ENCODE measurements at places on chromosomes 5 and 9.

DNA sequence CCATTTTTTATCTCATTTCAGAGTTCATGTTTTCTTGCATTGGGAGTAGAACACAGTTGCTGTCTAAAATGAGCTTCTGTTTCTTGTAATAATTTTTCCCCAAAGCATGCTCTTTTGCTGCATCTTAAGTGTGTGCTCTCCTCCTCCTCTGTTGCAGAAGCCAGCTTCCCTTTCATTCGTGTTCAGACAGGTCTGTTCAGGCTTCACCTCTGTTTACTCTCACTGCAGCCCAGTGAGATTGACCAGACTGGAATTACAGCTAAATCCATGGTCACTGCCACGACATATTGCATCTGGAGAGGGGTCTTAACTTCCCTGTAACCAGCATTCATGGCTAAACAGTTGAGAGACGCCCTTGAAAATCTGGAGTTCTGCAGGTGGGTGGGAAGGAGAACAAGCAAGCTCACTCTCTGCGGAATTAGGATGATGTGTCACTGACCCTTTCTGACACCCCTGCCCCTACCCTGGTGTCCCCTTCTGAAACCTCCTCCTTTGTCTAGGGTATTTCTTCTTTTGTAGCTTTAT, 223.2 kb downstream of the FSTL4 start:
- DNase-seq = no peak

DNA sequence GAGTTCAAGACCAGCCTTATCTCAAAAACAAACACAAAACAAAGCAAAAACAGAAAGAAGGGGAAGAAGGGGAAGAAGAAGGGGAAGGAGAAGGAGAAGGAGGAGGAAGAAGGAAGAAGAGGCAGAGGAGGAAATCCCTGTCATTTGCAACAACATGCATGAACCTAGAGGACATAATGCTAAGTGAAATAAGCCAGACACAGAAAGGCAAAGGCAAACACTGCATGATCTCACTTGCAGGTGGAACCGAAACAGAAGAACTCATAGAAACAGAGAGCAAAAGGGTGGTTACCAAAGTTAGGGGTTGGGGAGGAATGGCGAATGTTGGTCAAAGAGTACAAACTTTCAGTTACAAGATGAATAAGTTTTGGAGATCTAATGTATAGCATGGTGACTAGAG, 135.4 kb downstream of the UGCG start:
- DNase-seq = no peak

DNA sequence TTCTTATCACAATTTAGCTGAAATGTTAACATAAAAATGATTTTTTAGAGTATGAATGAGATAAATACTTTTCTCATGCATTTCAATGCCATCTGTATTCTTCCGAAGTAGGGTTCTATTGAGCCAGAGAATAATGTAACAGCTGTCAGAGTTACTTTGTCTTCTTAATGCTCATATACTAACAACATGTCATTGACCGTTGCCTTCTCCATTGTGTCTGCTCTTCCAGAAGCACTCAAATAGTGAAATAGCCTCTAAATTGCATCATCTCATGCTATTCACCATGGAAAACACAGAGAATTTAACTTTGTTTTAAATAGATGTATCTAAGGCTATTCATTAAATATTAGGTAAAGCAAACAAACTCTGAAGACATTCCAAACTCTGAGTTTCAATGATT, 1875.9 kb upstream of the CDH9 start:
- no peak for DNase-seq

GRCh38 chr5:68499987-68500386, 284.4 kb downstream of the PIK3R1 start:
- DNase-seq = no peak

DNA sequence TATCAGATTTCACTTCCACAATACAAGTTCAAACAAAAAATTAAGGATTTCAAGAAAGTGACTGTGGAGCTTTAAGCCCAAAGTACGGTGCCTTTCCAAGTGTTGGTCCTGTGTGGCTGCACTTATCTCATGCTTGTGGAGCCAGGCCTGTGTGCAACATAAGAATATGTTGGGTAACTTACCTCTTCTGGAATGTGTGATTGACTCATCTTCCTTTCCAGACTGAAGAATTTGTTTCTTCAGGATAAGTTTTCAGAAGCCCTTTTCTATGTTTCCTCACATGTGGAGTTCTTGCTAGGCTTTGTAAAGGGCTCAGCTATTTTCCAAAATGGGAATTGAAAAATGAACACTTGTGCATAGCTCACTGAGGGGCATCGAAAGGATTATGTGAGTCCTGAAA, 485.1 kb upstream of the PAPPA start:
- no peak for DNase-seq

DNA sequence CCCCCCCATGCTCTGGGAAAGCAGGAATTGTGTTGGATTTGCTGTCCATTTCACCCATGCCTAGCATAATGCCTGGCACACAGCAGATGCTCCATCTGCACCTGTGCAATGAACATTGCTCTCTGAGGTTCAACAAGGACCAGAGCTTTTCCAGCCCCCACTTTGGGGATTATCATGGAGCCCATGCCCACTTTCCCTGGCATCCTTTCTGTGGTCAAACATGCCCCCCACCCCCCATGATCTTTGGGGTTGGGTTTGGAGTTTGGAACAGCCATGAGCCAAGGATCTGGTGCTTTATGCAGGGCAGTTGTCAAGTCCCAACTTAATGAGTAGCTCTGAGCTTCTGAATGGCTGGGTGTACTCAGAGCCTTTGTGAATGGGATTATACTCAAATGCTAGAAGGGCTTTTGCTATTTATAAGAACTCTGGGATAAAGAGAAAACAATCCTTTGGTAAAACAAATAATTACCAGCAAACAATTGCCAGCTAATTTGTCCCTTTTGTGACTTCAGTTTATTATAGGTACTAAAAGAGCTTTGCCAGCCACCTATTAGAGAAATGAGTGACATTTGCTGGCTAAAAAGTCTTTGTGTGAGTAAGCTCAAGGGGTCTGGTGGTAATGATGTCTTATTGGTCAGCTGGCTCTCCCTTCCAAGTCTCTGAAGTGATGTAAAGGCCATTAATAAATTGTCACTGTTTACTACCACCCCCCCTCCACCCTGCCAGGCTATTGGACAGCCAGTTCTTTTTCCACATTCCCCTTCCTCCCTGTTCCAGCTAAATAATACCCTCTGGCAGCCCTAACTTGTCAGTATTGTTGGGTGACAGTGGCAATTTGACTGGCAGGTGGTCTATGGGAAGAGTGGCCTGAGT, 182.3 kb downstream of the MACROH2A1 start:
- no peak for DNase-seq

- no peak for DNase-seq
Observed at GRCh38 chr5:1371218-1371971, 26.5 kb upstream of the CLPTM1L start.

- no peak for DNase-seq
Observed at GRCh38 chr9:104694218-104694617, at the start of gene OR13D1. Gene OR13D1 (plus strand): TSS chr9:104694518. CDS start chr9:104694518, 0 bp downstream.

DNA sequence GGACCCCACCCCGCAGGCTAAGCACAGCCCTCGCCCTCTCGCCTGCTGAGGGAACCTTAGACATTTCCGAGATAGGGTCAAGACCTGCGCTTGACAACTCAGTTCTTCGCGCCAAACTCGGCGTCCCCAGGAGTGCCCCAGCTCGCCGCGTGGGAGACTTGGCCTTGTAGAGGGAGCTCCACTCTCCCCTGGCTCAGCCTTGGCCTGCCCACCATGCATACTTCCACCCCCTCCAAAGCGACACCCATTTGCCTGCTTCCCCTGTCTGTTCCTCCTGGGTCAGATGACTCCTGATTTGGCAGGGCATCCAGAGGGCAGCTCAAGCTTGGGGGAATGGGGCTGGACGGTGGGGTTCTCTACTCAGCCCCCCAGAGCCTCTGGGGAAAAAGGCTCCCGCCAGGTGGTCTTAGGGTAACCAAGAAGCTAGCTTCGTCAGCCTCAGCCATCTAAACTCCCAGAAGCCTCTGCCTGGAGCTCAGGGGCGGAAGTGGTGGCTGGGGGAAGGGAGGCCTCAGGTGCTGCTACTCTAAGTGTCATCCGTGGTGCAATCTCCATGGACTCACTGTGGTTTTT, 560 bp downstream of the DOCK2 start:
- DNase-seq = no peak

GRCh38 chr5:145661737-145662485, 173.2 kb downstream of the PRELID2 start:
- no peak for DNase-seq

DNA sequence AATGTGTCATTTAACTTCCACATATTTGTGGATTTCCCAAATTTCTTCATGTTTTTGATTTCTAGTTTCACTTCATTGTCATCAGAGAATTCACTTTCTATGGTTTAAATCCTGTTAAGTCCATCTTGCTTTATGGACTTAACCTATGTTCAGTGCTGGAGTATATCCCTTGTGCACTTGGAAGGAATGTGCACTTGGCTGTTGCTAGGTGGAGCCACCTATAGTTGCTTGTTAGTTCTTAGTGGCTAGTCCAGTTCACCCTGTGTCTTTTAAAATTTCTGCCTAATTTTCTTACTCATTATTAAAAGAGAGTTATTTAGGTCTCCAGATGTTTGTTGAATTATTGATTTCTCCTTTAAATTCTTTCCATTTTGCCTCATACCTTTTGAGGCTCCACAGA, 1472.5 kb upstream of the CDH6 start:
- DNase-seq = no peak

Measured in esophagus squamous epithelium (tissue), 5 donors.